ENCODE measurements at places on chromosomes 4 and X.

DNA sequence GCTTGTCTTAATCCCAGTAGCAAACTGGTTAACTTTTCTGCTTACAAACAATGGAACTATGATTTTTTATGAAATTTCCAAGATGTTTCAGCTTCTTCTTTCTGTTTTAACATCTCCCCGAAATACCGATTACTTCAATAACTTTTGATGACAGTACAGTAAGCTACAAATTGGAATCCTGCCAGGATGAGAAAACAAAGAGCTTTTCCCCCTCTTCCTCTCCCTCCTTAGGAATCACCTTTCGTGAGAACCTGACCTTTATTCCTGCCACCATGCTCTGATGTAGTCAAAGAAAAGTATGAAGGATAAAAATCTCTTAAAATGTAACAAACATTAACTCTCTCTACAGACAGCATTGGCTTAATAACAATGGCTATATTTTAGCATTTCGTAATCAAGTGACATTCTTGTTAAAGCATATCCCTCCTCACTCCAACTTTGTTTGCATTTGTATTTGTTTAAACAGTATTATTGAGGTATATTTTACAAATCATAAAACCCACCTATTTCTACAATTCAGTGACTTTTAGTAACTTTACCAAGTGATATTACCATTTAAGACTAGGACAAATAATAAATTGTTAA is 148.7 kb upstream of the NAP1L5 start:
- no peak for DNase-seq

DNA sequence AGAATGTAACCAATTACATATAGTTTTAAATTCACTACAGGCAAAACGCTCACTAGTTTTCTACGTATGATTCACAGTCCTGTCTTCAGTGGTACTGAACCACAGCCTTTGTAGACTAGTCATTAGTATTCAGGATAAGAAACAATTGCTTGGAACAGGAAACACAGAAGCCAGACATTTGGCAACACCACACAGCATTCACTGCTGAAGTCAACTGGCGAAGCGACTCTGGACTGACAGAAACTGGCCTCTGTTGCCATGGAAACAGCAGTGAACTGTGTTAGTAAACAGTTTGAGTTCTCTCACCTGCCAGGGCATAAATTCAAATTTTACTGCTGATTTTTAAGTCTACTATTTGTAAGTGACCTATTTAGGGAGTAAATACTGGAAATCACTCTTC is 57.6 kb downstream of the MAPK10 start:
- no peak for DNase-seq

DNA sequence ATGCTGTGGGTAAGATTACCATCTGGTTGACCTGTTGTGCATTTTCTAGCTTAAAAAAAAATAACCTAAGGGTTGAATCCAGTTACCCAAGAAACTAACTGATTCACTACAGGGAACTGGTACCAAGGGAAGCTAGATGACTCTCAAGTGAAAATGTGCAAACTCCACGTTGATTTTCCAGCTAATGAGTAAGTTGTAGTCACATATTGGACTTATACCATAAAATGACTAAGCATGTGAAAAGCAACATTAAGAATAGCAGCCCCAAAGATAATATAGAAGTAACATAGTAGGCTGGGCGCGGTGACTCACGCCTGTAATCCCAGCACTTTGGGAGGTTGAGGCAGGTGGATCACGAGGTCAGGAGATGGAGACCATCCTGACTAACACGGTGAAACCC is 270.9 kb downstream of the SPRY1 start:
- no peak for DNase-seq

GRCh38 chr4:72525938-72526337 is 43.1 kb downstream of the ADAMTS3 start:
- DNase-seq = no peak

DNA sequence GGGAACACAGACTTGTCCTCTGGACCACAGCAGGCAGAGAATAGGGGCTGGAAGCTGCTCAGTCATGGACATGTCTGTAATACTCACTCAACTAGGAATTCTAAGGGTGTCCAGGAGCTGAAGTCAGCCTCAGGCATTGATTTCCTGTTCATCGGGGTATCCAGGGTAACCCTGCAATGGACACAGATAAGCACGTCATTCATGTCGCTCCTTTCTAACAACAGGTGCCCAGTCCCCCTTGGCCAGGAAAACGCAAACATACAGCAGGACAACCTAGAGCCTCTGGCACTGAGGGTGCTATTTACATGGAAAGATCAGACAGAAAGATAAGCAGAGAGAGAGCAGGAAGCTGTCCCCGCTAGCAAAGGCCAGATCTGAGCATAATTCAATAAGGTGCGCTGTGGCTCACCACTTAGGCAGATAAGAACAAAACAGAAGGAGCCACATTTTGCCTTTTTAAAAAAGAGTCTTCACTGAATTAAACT is 21.3 kb downstream of the QDPR start:
- no peak for DNase-seq

- DNase-seq = no peak
Observed at GRCh38 chr4:38769857-38770256, 12.9 kb downstream of the TLR10 start.

DNA sequence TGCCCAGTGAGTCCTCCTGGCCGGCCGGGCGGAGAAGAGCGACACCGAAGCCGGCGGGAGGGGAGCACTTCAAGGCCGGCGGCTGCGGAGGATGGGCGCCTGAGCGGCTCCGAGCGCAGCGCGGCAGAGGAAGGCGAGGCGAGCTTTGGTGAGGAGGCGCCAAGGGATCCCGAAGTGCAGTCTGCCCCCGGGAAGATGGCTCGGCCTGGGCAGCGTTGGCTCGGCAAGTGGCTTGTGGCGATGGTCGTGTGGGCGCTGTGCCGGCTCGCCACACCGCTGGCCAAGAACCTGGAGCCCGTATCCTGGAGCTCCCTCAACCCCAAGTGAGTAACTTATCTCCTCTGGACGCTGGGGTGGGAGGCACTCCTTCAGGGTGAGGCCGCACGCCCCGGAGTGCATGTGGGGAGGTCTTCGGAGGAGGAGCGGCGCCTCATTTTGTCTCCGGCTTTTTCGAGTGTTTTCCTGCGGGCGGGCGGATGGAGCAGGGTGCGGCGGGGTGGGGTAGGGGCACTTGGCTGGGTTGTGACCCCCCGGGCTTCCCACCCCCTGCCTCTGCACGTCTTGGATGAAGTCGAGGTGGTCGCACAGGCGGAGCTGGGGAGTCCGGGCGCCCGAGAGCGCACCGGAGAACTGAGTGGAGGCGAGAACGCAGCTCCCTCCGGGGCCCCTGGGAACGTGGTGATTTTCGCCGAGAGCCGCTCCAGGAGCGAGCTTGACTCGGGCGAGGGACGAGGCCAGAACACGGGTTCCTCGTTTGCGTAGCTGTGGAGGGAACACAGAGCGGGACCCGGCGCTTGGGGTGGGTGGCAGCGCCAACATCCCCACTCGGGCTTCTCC is 979 bp downstream of the EFNB1 start:
- peak; percentile 29 for DNase-seq

DNA sequence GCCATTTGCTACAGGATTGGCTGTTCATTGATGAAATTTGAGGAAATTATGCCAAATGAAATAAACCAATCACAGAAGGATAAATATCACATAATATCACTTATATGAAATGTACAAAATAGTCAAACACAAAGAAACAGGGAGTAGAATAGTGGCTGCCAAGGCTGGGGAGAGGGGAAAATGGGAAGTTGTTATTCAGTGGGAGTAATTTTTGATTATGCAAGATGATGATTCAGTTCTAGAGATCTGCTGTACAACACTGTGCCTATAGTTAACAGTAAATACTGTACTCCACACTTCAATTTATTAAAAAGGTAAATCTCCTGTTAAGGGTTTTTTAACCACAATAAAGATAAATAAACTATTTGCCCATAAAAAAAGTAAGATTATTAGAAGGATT is 101.1 kb downstream of the TMA16 start:
- no peak for DNase-seq

- no peak for DNase-seq
Observed at GRCh38 chr4:35164063-35164462, 1080.3 kb downstream of the ARAP2 start.

DNA sequence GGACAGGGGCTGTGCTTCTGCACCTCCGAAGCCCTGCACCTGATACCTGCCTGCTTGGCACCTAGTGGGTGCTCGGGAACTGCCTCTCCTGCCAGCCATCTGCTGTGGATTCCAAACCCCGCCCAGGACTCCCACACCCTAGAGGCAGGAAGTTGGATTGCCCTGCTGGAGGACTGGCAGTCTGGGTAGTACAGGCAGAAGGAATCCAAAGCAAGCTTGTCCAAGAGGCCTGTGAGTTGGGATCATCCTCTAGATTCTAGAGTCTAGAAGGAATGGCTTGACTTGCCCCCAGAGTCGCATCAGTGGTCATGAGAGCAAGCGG is 64.6 kb upstream of the MTM1 start:
- DNase-seq = no peak
